Fibroblast of skin of right biceps (primary cell): ENCODE measurements at places on chromosomes 4 and X.

DNA sequence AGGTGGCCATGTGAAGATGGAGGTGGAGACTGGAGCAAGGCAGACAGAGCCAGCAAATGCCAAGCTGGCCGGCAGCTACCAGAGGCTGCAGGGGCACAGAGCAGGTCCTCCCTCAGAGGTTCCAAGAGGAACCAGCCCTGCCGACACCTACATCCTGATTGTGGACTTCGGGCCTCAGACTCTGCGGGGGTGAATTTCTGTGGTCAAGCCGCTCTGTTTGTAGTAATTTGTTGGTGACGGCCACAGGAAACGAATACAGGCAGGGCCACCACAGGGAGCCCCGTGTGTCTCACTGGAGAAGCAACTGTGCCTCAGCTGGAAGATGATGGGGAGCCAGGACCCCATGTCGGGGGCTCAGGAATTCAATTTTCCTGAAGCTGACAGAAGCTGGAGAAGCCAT is 28.3 kb downstream of the ZFYVE28 start:
- DNase-seq, result peak; percentile 4

DNA sequence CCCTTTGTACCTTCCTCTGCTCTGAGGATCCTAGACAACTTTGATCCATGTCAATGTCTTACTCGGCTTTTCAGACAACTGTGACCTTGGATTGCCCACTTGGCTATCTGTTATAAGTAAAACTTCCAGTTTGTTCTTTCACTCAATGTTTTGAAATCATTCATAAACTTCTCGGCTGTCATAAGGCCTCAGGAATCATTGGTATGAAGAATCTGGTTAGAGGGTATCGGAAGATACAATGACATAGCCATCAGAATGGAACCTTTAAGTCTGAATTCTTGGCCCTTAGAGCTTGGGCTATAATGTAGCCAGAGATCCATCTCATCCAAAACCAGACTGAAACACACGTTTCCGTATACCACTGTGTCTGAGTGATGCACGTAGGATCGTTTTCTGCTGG is 59.0 kb upstream of the WDR1 start:
- peak; percentile 14 for DNase-seq

GRCh38 chrX:135295944-135296305 is 13.4 kb upstream of the ETDC start:
- no peak for DNase-seq

DNA sequence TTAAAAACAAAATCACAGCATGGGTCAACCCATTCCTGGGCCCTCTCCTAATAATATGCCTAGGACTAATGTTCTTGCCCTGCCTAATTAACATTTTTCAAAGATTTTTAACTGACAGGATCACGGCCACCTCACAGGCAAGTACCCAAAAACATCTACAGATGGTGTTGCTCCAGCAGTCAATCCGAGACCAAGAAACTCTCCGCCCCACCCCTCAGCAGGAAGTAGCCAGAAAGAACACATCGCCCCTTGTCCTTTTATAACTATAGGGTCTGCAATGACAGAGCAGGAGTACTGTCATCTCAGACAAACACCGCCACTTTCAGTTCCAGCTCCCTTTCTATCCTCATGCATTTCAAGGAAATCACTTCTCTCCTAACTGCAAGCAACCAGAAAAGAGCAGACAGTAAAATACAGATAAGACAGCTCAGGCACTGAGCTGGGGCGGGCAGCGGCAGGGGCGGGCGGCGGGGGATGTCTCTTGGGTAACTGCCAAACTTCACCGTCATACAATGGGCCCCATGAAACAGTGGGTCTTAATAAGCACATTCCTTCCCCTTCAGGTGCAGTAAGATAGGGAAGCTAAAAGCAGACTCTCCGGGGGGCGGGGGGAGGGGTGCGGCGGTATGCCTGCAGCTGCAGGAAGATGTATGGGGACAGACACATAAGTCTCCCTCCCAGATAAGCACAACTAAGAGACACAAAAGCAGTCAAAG is 67.4 kb downstream of the ZNF182 start:
- DNase-seq, result no peak

- no peak for DNase-seq
Measured at GRCh38 chr4:163866728-163867315, 372.3 kb downstream of the TMA16 start.

DNA sequence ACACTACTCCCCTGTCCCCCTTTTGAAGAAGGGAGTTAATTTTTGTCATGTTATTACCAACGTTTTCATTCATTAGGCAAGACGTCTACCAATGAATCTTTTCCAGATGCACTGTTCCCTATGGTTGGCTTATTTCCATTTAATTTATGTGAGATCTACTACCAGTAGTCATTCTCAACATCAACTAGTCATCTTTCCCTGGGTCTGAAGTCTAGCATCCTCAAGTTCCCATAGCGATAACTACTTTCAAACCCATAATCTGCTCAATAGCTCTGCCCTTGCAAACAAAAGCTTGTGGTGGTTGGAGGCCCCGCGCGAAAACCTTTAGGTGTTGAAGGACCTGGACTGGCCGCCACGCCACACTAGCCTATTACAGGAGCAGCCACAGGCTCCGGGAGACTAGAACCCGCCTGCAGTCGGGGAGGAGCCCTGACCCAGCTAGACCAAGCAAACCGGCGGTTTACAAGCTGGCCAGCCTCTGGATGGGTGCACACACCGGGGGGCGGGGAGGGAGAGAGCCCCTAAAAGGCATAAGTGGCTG is 746 bp downstream of the PPAT start:
- peak; percentile 52 for DNase-seq

GRCh38 chr4:70902577-70903290 is 565 bp downstream of the MOB1B start:
- DNase-seq, result peak; percentile 46

GRCh38 chrX:130014356-130014755 is 31.9 kb downstream of the BCORL1 start:
- DNase-seq, result no peak

- peak; percentile 28 for DNase-seq
Measured at GRCh38 chrX:23699636-23700194, 32.4 kb downstream of the PRDX4 start.

DNA sequence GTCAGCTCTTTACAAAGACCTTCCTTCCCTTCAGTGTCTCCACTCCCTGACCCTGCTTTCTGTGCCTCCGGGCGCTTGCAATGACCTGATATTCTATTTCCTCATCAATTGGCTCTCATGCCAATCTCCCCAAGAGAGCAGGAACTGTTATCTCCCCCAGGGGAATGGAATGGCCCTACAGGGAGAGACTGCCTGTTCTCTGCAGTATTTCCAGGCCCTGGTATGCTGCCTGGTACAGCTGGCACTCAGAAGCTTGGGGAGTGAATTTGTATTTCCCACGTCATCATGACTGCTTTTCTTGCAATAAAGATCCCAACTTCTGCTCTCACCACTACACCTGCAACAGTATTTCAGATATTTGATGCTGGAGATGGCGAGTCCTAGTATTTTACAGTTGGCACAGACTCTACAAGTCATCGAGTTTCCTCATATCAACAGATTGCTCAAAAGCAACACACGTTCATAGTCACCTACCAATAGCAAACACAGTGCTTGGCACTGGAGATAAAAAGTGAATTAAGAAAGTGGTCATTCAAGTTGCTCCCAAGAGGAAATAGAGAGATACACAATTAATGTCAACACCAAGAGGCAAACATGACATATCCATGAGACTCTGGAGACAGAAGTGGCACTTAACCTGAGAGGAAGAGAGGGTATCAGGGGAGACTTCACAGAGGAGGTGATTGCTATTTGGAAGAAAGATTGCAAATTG is 90.5 kb upstream of the EGFL6 start:
- DNase-seq, result no peak

DNA sequence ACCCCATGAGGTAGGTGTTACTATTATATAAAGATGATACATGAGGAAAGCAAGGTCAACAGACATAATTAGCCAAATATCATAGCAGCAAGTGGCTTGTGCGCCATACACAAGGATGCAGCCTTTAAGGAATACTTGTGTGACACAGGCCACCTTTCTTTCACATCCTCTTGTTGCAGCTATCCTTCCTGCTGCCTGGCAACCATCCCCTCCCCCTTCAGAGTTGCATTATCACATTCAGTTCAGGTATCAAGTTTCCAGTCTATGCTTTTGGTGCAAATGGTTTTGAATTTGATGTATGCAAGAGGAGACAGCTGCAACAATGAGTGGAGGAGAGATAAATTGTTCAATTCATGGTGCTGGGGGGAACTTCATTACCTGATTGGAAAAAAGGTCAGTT is 6.4 kb downstream of the ZCCHC18 start:
- DNase-seq, result no peak

GRCh38 chr4:39494354-39494753 is 32.9 kb downstream of the UGDH start:
- no peak for DNase-seq

DNA sequence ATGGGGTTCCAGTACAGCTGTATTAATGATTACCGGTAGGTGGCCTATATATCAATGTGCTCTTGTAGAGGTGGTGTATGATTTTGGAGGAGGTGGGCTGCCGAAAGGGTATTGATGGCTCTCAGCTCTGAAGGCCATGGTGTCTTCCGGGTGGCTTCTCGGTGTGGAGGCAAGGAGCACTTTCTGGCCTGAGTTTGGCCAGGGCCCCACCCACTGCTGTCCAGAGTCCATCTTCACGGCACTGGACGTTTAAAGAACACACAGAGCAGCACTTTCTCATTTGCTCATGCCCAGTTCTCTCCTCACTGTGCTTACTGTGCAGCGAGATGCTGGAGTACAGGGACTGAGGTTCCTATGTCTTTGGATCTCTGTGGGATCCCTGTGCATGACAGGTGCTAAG is 16.1 kb downstream of the BST1 start:
- no peak for DNase-seq

GRCh38 chr4:38086151-38086848 is 126.1 kb downstream of the PTTG2 start:
- DNase-seq, result no peak

DNA sequence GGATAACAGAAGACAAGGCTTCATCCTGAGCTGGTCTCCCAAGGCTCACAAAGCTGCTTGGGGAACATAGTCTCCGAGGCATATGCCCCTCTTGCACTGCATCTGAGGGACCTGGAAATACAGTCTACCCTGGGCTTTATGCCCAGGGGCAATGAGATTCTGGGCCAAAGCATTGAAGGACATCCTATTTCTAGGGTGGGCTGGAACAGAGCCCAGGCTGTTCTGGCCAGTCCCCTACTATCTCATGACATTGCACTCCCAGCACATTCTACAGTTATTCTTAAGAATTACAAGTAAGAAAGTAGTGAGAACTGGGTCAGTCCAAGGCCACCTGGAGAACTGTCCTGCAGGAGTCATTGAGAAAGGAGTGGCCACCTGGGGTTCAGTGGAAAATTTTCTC is 107.6 kb downstream of the USP46 start:
- no peak for DNase-seq

DNA sequence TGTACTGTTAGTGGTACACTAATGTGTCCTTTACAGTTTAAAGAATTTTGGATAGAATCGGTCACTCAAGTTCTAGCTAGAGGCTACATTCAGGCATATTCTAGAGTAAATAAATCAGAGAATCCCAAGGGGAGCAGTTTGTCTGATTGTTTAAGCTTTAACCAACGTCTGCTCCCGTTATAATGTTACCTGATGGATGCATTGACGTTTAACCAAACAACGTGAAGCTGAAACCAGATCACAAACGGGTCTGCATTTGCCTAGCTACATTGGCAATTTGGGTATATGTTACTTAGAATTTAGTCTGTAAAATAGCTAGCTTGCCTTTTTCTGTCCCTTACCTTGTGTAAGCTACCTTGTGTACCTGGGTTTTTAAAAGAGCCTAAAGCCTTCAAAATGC is 1.6 kb downstream of the PI4K2B start:
- no peak for DNase-seq

GRCh38 chrX:45822124-45822523 is 621.4 kb upstream of the DIPK2B start:
- DNase-seq, result no peak

- no peak for DNase-seq
Measured at GRCh38 chr4:10081218-10081606, 35.4 kb downstream of the WDR1 start.

- no peak for DNase-seq
Measured at GRCh38 chr4:100548200-100548560, 30.4 kb upstream of the EMCN start.

GRCh38 chrX:40403757-40404156 is 177.0 kb upstream of the ATP6AP2 start:
- DNase-seq, result no peak

DNA sequence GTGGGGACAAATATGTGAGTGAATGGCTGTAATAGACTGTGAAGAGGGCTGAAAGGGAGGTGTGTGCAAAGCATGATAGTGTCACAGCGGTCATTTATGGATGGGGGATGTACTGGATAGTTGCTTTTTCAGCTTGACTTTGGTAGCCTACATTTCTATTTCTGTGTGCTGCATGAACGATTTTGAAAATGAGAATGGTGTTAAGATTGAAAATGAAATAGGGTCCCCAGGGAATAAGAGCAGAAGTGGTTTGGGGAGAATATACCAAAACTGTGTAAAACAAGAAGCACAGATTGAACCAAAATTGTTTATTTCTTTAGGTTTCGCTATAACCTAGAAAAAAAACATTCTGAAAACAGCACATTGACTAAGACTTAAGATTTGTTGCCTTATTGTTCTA is 58.8 kb upstream of the CLNK start:
- no peak for DNase-seq

DNA sequence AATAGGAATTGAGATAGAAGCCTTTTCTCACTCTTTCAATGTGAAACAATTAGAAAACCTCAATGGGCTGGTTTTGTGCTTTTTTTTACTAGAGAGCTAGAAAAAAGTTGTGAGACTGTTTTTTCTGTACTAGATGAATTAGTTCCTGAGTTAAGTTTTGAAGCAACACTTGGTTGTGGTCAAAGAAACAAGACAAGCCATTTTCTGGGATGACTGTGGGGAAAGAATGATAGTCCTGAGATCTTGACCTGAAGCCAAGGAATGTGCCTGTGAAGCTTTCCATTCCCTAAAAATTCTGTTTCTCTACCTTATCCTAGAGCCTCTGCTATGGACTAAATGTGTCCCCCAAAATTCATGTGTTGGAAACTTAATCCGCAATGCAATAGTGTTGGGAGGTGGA is 157.8 kb upstream of the TLL1 start:
- peak; percentile 6 for DNase-seq

DNA sequence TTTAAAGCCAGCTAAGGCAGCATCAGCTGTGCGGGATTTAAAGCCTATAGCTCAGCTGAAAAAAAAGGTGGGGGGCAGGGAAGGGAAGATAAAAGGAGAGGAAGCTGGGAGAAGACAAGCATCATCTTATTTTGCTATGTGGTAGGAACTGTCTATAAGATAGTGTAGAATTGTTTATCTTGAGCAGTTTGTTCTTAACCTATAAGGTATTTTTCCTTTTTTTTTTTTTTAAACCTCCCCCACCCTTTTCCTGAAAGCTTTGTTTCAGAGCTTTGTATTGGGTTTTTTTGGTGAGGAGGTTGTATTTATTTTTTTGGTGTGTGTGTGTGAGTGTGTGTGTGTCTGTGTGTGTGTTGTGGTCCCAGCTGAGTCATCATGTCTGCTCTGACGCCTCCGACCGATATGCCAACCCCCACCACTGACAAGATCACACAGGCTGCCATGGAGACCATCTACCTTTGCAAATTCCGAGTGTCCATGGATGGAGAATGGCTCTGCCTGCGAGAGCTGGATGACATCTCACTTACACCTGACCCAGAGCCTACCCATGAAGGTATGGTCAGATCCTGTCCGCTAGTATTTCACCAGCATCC is 531 bp downstream of the RUFY3 start:
- peak; percentile 79 for DNase-seq
